Naive thymus-derived CD4-positive, alpha-beta T cell (primary cell): ENCODE measurements at places on chromosomes 2 and 18. TPM values are rescaled to one million over a fixed set of nuclear protein-coding genes. Genes with fewer than 3 reads are reported as not detected.

ACVR1 gene
- 24.4 TPM for total RNA-seq

DNA sequence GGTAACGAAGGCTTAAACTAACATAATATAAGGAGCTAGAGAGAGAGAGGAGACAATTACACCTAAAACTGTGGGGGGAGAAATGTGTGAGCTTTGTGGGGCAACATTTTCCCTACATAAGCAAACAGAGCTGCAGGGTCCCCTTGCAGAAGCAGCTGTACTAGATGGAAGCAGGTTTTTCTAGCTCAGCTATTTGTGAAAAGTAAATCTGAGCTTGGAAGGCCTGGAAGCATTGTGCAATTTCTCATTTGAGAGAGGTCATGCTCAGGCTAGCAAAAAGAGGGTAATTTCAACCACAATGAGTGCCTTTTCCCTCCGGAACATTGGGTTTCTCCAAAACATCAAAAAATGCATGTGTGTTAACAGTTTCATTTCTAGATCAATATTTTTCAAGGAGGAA lies 130.0 kb downstream of the ARL4C start:
- DNase-seq, result no peak

RAX gene
- not detected in 2 replicates for total RNA-seq

KCNF1 gene
- not detected for total RNA-seq

GRCh38 chr18:21112140-21112473 lies 494 bp upstream of the ROCK1 start:
- DNase-seq, result no peak

- DNase-seq, result no peak
Measured at GRCh38 chr2:97749581-97749980, 36.2 kb downstream of the ZAP70 start.

GRCh38 chr18:59208602-59209125 lies 11.3 kb upstream of the GRP start:
- DNase-seq, result no peak

DNA sequence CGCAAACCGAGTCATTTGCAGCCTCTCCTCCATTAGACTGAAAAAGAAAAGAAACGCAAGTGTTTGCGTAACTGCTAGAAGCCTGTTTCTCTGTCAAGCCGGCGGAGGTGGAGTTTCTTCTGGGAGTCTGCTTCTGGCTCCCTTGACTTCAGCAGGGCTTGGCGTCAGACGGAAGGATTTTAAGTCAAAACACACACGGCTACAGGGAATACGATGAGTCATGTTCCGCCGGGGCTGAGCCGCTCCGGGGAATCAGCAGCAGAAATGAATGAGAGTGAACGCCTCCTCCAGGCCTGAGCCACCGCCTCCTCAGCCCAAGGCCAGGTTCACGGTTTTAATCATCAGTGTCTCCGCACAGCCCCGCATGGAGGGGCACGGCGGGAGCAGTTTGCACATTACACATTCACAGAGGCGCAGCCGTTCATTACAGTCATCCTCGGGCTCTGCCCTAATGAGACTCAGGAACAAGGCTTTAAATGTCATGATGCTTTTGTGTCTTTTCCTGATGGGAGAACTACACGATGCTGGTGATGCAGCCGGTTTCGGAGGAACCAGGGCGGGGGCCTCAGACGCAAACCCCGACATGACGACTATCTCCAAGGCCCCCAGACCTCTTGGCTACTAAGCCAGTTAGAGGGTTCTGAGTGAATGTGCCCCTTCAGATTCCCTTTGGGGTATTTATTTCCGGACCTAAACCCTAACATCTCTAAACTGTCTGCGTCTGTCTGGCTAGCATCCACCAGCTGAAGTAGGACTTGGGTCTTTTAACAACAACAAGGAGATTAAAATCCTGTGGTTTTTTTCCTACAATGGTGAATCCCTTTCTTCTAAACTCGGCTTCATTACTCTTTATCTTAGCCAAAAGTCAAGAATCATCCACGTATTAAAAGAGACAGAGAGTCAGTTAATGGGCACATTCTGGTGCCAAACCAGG lies 11.1 kb upstream of the SCG2 start:
- no peak for DNase-seq

DNA sequence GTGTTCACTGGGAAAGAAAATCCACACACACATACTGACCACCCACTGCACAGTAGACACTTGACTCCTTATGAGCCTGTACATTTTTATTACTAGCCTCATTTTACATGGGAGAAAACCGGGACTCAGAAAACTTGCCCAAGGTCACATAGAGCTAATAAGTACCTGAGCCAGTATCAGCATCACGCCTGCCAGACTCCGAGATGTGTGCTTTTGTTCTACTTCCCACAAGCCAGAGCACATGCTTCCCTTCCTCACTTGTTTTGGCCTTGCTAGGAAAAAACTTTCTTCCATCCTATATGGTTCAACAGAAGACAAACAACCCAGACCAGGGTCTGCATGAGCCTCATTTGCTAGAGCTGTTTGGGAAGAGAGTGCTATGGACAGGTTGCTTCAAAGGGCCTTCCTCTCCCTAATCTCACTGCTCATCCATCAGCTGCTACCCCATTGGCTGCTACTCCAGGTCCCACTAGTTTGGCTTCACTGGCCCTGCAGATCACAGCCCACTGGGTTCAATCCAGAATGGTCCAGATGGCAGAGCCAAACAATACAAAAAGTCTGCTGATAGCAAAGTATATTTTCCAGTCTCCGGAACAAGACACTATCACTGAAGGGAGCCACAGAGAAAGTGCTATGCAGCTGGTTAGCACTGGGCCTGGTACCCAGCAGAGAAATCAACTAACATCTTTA lies 63.9 kb downstream of the STK39 start:
- no peak for DNase-seq

DNA sequence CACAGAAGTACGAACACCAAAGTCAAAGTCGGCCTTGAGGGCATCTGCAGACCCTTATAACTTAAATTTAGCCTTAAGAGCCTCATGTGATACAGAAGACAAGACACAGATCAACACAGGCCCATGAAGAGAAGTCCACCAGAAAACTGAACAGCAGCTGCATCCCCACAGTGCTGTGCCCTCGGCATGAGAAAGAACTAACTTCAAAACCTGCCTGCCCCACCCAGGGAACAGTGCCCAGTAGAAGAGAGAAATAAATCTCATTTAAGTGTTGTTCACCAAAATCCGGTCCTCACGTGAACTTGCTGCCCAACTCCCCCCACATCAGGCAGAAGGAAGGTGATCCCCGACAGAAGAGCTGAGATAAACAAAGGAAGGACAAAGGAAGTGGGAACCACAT lies 73.7 kb downstream of the PXDN start:
- DNase-seq, result no peak

DNA sequence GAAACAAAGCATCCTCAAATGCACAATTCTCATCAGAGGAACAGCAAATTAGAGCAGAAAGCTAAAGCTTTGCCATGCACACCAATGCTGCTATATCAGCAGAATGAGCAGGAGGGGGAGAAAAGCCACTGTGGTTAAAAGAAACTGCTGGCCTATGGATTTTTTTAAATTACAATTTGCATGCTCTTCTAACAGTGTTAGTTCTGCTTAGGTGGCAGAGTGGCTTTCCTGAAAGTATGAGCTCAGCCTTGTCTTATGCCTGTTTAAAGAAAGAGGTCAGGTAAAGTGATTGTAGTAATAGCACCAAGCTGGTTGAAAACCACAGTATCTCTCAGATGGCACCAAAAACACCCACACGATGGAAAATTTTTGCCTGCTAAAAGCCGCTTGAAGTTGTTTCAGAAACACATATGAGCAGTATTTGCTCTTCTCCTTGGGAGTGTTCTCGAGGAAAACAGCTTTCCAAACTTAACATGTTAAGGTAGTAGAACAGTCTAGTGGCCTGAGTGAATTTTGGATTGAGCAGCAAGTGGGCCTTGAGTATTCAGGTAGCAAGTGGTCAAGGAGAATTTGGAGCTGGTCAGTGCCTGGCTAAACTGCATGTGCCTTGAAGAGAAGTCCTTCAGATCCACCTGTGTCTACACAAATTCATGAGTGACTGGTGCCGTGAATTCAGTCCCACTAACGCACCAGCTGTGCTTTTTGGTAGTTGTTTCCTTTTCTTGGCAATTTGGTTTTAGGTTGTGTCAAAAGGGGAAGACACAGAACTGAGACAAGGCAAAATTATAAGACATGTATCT lies 19.6 kb upstream of the NDUFV2 start:
- DNase-seq, result peak; percentile 28

- peak; percentile 34 for DNase-seq
Measured at GRCh38 chr18:75211002-75211621, 515 bp downstream of the TSHZ1 start.

- no peak for DNase-seq
Measured at GRCh38 chr2:48605482-48606175, 12.0 kb upstream of the GTF2A1L start.

GRCh38 chr2:222255090-222255489 lies 43.7 kb downstream of the PAX3 start:
- no peak for DNase-seq

FEV gene
- not detected for total RNA-seq

- DNase-seq, result peak; percentile 98
Measured at GRCh38 chr2:109031476-109032228, 42.6 kb upstream of the EDAR start.

COL6A3 gene
- 3.1 TPM for total RNA-seq

DNA sequence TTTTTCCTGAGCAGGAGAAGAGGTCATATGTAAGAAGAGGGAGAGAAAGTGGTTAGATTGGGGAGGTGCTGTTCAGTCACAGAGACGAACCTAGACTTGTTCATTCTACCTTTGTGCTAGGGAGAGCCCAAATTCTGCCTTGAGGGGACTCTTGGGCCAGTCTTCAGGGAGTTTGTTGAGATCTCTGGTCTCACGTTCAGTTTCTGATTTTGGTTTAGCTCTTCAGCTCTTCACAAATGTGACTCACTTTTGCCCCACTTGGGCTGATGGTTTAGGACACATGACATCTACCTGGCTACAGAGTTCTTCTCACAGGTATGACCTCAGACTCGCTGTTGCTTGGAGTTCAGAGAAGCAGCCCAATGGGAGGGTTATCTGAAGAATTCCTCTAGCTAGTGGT lies 49.2 kb upstream of the DARS1 start:
- no peak for DNase-seq
